ENCODE measurements at places on chromosomes 2 and 18. TPM values are rescaled to one million over a fixed set of nuclear protein-coding genes. Genes with fewer than 3 reads are reported as not detected.

The GPR35 gene
- 0.06 TPM for polyA plus RNA-seq

The LBX2 gene
- polyA plus RNA-seq = 0.76 TPM

The LIPG gene
- 0.11 TPM for polyA plus RNA-seq

The MARCO gene
- not detected for polyA plus RNA-seq

The TRIB2 gene
- 13.0 TPM for polyA plus RNA-seq

The OTX1 gene
- not detected for polyA plus RNA-seq

The KLHL41 gene
- polyA plus RNA-seq = 0.22 TPM

The VWC2L gene
- polyA plus RNA-seq = 0.04 TPM

The SALL3 gene
- not detected for polyA plus RNA-seq

The PRKAG3 gene
- polyA plus RNA-seq = not detected

GRCh38 chr18:58887613-58887963, 22.9 kb downstream of the ZNF532 start:
- DNase-seq = no peak

DNA sequence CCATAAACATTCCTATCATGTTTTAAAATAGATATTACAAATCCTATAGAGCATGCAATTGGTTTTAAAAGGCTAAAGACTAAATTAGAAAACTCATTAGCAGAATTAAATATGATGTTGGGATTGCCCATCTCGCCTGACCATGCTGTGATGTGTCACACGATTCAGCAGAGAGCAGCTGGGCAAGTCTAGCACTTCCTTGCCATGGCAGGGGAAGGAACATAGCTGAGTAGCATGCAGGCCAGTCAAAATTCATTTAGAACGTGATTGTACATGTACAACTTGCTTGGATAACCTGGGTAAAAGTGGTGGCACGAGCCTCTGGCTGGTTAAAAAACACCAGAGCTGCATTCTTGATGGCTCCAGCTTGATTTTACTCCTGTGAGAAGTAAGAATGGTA, 81.3 kb downstream of the SCN3A start:
- DNase-seq = no peak

- no peak for DNase-seq
These were observed 52.6 kb downstream of the SMAD2 start for GRCh38 chr18:47877892-47878291.

DNA sequence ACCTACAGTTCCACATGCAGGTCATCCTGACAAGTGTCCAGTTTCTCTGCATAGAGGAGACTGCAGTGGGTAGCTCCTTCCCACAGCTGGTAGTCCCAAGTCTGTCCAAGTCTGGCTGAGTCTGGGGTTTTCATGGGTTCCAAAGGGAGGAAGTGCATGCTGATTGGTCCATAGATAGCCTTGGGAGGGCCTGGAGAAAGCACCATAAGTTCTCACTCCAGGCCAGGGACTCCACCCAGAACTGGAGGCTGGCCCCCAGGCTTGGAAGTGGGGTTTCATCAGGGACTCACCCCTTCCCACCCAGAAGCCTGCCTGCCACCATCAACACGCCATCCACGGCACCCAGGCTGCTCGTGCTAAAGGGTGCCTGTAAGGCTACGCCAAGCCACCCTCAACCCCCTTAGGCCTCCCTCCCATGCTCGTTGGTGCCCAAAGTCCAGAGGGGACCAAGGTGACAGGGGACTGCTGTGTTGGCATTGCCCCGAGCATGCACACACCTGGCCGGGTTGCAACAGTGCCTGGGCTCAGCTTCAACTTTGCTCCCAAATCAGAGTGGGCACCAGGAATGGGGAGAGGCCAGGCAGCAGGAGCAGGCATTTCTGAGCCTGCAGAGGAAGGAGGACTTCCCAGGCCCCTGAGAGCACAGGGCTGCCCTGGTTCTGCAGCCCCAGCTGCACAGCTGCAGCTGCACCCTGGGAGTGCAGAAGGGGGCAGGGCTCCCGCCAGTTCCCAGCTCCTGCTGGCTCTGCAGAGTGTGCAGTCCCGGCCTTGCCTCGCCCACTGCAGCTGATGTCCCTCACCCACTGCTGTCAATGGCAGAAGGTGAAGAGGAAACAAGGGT, 116.5 kb upstream of the MAP2 start:
- no peak for DNase-seq

DNA sequence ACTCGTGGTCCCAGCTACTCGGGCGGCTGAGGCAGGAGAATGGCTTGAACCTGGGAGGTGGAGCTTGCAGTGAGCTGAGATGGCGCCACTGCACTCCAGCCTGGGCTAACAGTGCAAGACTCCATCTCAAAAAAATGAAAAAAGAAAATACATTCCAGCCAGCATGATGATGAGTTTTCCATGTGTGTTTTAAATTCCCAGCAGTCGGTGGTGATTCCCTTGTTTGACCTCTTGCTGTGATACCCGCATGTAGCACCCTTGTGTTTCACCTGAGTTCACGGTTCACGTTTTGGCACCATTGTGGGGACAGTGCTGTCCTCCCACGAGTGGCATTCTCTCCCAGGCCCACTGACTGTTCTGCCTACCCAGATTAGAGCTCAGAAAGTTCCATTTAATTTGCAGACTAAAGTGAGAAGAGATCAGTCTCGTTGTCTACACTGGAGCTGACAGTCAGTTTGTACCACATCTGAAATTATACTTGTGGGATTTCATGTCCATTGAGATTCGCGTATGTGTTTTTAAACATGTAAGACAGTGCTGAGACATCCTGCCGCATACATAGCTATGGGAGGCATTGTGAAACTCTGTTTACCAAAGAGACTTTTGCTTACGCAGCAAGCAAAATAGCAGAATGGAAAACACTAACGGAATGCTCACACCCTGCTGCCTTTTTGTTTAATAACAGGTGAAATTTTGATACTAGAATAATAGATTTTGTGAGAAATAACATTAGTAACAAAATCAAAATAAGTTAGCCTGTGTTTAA, 157.1 kb downstream of the GBX2 start:
- no peak for DNase-seq

DNA sequence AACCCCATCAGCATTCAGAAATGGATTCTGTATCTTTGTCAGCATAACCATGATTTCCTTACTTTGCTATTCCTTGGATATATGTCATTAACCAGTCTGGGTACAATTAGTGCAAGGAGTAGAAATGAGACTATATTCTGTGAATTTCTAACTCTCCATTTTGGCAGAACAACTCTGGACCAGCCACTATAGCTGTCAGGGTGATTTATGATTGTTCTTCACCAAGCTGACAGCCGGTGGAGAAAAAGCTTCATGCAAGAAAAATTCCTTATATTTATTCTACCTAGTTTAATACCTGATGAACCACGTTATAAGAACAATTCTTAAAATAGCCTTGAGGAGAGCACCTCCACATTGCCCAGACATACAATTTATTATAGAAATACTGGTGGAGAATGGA, 431.2 kb upstream of the TCF4 start:
- no peak for DNase-seq

DNA sequence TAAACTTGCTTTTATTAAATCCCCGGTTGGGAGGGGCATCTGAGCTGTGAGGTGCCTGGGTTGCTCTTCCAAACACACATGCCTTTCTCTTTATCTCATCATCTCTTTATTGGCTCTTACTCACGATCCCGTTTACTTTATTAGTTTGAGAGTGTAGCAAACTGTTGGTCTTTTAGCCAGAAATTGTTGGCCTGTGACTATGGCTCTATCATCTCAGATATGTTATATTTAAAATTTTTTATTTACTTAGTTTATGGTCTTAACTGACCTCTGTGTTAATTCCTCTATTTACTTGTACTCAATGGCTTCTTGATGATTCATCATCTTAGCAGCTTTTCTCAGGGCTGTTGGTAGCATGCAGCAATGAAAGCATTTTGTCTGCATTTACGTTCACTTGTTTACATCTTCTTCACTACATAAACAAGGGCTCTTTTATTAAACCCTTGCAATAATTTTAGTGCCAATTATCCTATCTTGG, 408.4 kb downstream of the HRH4 start:
- DNase-seq = no peak

GRCh38 chr2:75607988-75608683, 38.4 kb upstream of the MRPL19 start:
- DNase-seq = no peak

DNA sequence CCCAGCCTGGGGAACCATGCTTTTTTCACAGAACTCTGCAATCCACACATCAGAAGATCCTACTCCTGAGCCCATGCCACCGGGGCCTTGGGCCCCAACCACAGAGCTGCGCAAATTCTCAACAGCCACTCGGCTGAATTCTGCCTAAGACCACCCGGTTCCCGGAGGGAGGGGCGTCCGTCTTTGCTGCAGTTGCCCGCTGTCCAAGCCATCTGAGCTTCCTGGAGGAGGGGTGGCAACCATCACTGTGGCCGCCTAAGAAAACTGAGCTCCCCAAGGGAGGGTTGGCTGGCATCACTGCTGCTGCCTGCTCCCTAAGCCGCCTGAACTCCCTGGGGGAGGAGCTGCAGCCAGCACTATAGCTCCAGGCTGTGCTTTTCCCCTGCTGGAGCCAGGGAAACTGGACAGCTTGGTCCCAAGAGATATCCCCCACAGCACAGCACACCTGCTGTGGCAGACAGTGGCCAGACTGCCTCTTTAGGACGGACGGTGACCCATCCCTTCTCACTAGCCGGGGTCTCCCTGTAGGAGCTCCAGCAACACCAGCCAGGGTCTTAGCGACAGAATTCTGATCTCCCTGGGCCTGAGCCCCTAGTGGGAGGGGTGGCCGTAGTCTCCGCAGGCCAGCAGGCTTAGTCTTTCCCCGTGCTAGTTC, 1411.6 kb upstream of the CDH2 start:
- no peak for DNase-seq

DNA sequence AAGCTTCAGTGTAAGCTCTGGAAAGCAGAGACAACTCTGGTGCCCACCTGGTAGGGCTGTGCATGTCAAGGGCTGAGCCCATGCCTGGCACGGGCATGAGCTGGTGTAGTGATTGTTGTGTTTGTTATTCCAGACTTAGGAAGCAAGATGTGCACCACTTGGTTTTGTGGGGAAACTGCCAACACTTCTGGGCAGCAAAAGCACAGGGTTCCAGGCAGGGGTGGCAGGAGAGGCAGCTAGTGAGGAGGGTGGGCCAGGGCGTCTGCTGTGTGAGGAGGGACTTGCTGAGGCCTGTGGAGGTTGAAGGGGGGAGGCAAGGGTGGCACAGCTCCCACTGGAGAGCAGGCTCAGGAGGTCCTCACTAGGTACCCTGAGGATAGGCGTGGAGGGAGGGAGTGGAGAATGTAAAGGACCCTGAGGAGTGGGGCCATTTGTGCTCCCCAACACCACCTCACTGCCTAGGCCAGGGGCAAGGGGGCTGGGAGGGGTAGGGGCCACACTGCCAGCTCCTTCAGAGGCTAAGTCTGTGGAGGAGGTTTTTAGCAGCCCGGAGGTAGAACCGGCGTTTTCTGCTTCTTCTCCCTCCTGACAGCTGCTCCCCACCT, 104.0 kb upstream of the POU3F3 start:
- no peak for DNase-seq

DNA sequence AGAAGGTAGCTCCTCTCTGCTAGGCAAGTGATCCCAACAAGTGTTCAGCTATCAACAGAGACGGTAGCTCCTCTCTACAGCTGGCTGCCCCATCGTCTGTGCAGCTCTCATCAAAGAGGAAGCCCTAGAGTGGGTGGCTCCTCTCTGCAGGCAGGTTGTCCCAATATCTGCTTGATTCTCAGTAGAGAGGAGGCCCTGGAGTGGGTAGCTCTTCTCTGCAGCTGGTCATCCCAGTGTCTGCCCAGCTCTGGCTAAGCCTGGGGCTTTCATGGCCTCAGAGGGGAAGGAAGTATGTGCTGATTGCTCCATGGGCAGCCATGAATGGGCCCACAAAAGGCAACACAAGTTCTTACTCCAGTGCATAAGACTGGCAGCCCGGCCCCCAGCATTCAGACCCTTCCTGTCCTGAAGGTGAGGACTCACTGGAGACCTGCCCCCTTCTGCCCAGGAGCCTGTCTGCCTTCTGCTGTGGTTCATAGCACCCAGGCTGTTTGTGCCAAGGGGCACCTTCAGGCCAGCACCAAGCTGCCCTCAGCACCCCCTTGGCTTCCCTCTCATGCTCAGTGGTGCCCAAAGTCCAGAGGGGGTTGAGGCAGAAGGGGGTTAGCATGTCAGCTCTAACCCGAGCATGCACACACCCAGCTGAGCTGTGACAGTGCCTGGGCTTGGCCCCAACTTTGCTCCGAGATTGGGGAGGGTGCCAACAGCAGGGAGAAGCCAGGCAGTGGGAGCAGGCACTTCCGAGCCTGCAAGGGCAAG, 48.9 kb downstream of the CCDC68 start:
- no peak for DNase-seq

DNA sequence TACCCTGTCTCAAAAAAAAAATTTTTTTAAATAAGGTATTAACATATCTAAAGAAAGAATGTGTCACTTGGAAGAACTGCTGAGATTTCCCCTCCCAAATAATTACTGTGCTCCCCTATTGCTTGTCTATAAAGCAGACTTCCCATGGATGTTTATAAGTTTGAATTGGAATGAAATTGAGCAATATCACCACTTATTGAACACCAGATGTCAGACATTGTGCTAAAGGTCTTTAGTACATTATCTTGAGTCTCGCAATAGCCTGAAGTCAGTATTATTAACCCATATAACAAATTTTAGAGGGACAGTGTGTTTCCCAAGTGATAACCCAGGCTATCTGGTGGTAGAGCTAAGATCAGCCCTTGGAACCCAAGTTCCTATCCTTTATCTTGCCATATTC, 102.9 kb upstream of the MSH2 start:
- DNase-seq = no peak

- no peak for DNase-seq
These were observed 669.3 kb downstream of the BCL11A start for GRCh38 chr2:59884166-59884565.

GRCh38 chr2:158658396-158658795, 136.7 kb upstream of the DAPL1 start:
- DNase-seq = no peak

GRCh38 chr18:6610466-6610865, 119.0 kb upstream of the ARHGAP28 start:
- no peak for DNase-seq

Data from AG04450 (cell line).